ENCODE measurements at places on chromosomes 7 and 10.

- no peak for ATAC-seq
These were observed 560.0 kb downstream of the PTPRN2 start for GRCh38 chr7:158027646-158028045.

DNA sequence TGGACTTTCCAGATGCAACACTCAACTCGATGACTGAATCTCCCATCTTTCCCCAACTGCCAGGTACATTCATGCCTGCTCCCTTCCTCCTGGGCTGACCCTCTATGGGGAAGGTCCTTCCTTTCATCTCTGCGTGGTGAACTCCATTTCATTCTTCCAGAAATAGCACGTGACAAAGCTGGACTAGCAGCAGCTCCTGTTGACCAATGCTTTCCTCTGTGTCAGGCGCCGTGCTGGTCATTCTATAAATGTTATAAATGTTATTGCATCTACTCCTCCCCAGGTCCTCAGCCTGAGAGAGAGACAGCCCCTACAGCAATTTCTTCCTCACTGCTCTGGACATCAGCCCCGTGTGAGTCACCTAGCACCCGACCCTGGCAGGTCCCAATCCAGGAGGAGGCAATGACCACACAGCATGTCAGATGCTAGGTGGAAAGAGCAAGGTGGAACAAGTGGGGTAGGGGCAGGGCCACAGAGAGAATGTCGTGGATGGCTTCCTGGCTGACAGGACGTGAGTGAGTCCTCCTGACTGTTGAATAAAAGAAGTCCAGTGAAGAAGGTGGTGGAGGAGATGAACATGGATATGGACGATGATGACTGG lies 178.1 kb downstream of the ADAM12 start:
- ATAC-seq: no peak

DNA sequence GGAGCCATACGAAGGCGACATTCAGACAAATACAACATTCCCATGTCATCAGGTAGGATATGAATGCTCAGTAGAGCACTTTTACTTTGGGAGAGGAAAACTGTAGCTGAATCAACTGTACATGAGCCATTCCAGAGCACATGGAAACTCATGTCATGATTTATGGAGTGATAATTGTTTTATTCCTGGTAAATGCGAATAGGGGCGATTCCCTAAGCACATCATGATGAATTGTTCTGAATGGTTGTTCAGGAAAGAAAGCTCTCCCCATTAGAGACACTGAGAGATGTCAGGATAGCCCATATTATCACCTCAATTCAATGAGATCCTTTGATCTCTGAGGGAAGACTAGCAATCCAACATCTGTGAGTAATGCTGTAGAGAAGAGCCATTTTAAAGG lies 243.6 kb downstream of the FOXP2 start:
- ATAC-seq: no peak

- ATAC-seq: no peak
These were observed 15.9 kb downstream of the NOS3 start for GRCh38 chr7:151006590-151007300.

- peak; percentile 92 for ATAC-seq
These were observed 84.8 kb downstream of the ETV1 start for GRCh38 chr7:13904689-13905088.

DNA sequence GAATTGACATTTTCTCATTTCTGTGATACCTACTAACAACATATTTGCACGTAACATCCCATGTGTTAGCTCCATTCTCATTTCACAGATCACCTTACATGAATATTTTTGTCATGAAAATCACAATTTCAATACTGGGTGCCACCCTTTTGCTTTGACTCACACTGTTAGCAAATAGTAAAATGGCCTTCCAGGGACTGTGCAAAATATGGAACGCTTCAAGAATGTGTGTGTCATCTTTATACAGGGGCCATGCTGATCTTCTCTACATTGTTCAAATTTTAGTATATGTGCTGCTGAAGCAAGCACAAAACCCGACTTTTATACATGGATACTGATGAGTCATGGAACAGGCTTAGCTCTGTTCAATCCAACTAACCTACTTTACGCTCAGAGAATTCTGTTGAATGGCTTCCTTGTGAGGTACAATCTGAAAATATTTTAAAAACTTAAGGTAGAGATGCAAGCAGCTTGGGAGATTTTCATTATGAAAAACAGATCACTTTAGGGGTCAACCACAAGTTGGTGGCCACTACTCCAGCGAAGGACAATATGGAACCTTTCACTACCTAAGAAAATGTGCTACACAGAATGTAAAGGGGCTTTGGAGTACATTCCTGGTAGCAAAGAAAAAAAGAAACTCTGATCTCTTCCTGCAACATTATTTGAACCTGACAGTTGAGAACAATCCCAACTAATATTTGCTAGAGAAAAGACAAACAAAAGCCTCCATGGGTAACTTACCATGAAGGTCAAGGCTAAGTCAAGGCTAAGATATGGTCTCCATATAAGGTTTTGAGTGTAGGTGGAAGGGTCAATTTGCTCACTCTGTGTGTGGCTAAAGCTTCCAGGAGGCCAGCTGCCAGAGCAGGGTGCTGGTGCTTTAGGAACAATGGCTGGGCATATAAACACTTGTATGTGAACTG lies 11.9 kb downstream of the ANKRD26 start:
- ATAC-seq: no peak

GRCh38 chr7:43492896-43493295 lies 90.0 kb upstream of the STK17A start:
- ATAC-seq: no peak

GRCh38 chr7:30430777-30431176 lies 47.8 kb downstream of the NOD1 start:
- peak; percentile 13 for ATAC-seq

GRCh38 chr10:23529625-23530024 lies 90.8 kb downstream of the OTUD1 start:
- no peak for ATAC-seq

DNA sequence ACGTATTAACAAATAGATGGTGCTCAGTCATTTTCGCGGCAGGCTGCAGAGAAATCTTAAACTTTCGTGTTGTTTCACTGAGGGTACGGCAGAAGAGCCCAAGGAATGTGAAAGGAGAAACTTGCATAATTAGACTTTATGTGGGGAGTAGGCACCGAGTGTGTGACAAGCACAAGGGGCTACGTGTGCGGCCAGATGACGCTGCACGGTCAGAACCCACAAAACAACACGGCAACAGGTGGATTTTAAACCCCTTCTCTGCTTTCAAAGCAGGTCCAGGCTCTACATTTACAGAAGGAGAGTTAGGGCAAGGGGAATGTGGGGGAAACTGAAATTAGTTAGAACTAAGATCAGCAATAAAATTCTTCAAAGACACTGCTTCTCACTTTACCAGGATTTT lies 392 bp upstream of the UCN3 start:
- ATAC-seq: no peak

GRCh38 chr10:79995979-79996634 lies 47.2 kb upstream of the SFTPD start:
- ATAC-seq: no peak

GRCh38 chr7:113289140-113289740 lies 170.9 kb upstream of the SMIM30 start:
- ATAC-seq: peak; percentile 100

GRCh38 chr10:33115738-33116719 lies 158.0 kb upstream of the ITGB1 start:
- peak; percentile 83 for ATAC-seq

DNA sequence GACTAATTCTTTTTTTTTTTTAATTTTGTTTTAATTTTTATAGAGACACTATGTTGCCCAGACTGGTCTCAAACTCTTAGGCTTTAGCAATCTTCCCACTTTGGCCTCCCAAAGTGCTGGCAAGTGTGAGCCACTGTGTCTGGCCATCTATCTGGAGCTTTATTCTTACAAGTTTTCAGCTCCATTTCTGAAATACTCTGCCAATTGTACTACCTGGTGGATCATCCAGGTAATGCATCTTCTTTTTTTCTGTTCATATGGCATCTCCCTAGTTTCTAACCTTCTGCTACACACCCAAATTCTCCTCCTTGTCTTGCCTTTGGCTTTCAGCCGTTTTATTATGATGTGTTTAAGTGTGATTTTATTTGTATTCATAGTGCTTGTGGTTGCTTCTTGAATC lies 40.2 kb downstream of the ZNF365 start:
- peak; percentile 68 for ATAC-seq

DNA sequence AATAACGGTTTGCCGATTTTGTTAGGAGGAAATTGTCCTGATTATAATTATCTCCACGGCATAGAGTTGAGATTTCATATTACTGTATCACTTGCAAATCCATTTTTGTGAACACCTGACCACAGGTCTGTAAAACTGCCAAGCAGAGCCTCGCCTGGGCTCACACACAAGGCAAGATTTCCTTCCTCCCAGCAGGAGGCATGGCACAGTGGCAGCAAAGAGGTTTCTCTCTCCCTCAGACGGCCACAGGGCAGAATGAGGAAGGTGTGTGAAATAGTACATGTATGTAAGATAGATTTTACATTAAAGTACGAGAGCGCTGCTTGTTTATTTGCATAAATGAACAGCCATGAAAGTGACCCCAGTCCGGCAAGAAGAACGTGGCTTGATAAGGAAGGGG lies 130.1 kb downstream of the CELF2 start:
- ATAC-seq: no peak

- no peak for ATAC-seq
These were observed 64.6 kb downstream of the MDFIC start for GRCh38 chr7:114986190-114987180.

DNA sequence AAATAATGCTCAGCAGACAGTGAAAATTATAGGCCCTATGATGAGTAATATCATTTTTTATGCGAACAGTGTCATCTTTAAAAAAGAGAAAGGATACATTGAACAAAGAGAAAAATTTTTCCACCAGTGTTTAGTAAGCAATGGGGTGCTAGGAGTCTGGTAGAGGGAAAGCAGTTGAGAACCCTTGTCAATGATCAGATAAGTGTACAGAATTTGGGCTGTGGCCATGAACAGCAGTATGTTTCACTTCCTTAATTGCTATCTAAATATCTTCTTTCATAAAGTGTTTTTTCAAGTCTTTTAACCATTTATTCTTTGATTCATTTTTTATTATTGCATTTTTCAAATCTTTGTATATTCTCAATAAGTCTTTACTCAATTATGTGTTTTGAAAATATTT lies 750.7 kb upstream of the KCND2 start:
- no peak for ATAC-seq

DNA sequence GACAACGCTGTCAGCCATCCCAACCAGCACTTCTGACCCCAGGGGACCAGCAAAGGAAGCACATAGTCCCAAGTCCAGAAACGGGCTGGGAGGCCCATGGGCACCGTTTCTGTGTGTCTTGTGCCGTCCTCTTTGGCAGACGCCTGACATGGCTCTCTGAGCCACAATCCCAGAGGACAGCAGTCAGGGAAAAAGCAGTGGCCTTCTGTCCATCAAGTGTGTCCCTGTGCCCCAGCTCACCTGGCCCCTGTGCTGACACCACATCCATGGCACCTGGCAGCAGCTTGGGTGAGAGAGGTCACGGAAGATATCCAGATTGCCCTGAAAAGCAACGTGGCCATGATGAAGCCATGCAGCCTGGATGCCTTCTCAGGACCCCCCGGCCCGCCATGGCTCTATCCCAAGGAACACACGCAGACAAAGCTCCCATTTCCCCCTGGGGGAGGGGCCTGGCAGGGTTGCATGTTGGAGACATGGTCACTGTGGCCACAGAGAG lies 38.1 kb upstream of the ANTXRL start:
- ATAC-seq: no peak

- no peak for ATAC-seq
These were observed 21.7 kb upstream of the WNT16 start for GRCh38 chr7:121307021-121307574.

DNA sequence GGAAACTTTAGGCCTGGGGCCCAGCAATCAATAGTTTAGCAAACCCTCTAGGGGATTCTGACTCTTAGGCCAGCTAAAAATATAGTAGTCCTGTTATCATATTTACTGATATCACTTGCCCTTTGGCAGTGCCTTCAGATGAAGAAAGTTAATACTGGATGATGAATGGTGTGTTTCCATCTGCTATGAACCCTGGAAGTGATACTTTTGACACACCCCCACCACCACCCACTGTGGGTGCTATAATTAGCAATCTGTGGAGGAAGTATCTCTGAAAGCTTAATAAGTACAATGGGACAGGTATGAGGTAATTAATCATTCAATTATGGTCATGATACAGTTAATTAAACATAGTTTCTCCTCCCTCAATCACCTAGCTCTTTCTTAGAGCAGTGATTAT lies 90.4 kb upstream of the LRRTM3 start:
- ATAC-seq: no peak

- no peak for ATAC-seq
These were observed 603.7 kb upstream of the MKI67 start for GRCh38 chr10:128729910-128730420.

GRCh38 chr7:44673324-44673723 lies 66.9 kb downstream of the OGDH start:
- no peak for ATAC-seq

DNA sequence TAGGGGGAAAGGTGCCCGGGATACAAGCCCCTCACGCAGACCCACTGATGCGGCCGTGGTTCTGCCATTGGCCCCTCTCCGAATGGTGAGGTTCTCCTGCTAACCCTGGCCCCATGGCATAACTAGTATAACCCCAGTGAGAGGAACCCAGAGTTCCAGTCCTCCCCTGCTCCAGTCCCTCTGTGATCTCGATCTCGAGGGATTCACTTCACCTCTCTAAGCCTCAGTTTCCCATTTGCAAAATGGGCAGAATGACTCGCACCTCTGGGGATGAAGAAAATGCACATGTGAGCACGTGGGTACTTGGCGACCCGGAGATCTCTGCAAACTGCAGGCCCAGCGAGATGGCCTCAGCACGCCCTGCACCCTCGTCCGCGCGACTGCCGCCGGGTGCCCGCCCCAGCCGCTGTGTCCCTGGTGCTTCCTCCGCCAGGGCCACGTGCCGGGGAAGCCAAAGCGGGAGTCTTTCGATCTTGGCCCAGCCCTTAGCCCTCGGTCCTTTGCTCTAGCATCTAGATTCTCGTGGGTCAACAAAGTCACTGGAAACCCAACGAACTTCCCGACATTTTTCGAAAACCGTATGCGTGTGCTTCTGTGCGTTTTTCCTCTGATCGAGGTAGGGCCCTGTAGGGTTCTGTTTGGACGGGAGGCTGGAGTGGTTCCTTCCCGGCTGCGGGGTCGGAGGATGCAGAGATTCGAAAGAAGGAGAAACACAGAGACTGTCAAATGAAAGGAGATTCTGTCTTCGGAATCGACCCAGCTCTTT lies 169.8 kb downstream of the UBE2H start:
- ATAC-seq: no peak

DNA sequence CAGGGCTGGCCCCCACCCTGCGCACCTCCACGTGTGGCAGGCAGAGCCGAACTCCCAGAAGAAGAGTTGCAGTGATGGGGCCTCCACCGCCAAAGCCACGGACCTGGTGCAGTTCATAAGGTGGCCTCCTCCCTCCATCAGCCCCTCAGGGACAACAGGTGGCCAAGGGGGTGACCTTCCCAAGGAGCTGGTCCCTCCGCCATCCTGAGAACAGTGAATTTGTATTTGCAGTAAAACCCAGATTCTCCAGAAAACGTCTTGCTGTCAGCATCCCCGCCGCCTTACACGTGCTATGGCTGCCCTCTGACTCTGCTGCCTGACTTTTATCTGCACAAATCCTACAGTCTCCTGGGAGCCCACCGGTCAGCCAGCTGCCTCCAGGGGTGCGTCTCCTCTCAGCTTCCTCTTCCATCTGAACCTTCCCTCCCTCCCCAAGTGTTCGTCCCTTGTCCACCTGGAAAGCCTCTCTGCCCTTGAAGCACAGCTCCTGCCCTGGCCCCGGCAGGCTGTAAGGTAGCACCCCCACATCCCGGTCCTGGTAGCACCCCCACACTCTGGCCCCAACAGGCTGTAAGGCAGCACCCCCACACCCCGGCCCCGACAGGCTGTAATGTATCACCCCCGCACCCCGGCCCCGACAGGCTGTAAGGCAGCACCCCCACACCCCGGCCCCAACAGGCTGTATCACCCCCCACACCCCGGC lies 311.8 kb downstream of the PTPRN2 start:
- ATAC-seq: no peak
